Bronchial epithelial cell (primary cell): ENCODE measurements at places on chromosomes 2 and 18.
A peak's percentile ranks its signal among the peaks of the same experiment; 100 is the strongest.

- DNase-seq, result no peak
Measured at GRCh38 chr2:60092781-60093180, 460.7 kb downstream of the BCL11A start.

DNA sequence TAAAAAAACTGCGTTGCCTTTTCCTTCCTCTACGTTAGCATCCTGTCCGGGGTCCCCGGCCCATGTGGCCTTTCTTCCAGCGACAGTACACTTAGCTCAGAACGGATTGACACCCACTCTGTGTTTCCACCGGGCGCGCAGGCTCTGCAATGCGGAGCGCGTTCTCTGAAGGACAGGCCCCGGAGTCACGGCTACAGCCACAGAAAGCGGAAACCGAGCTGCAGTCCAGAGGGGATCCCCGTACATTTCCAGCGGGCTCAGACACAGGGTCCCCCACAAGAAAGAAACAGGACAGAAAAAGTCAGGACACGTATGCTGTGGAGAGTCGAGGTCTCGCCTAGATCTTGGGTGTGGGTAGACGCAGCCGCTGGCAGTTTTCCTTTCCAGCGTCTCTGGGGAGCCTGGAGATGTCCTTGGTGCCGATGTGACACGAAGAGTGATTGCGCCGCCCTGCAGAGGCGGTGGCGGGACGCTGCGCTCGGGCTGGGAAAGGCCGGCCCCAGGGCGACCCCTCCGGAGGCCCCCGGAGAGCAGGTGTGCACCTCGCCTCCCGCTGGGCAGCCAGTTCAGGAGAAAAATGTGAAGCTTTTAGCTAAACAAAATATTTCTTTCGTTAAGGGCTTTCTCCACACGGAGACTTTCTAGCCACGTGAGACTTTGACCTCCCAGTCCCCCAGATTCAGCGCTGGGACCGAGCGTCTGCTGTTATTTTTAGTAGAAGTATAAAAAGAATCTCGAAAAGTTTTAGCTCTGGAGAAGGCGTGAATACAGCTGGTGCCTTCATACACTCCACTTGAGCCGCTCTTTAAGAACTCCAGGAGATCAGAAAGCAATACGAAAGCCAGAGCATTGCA lies 1.3 kb upstream of the ACKR3 start:
- peak; percentile 29 for DNase-seq

GRCh38 chr2:217940261-217941220 lies 62.3 kb downstream of the TNS1 start:
- DNase-seq, result no peak

GRCh38 chr18:45830917-45831316 lies 5.4 kb downstream of the SIGLEC15 start:
- DNase-seq, result no peak

DNA sequence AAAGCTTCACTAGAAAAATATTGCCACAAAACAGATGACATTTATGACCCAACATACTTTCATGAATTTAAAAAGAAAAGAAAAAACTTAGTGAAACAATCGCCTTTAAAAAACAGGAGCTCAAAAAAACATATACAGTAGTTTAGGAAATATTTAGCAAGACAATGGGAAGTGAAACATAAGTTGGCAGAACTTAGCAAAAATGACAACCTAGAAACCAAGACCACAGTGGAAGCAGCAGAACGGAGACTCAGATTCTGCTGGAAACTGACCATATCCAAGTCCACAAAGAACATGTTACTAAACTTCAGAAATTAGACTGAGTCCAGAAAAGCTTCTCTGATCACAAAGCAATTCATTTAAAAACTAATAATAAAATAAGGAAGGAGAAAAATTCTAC lies 41.8 kb upstream of the CTAGE1 start:
- no peak for DNase-seq
